LHCN-M2 (cell line): ENCODE measurements at places on chromosomes 3 and 15. TPM values are rescaled to one million over a fixed set of nuclear protein-coding genes. Genes with fewer than 3 reads are reported as not detected.

RYR3 gene
- not detected in 2 replicates for total RNA-seq

IL12A gene
- 1.4 and 11.3 TPM in 2 replicates for total RNA-seq

KBTBD12 gene
- not detected in 2 replicates for total RNA-seq

LRRN1 gene
- total RNA-seq, result not detected in 2 replicates

MORC1 gene
- not detected in 2 replicates for total RNA-seq

UROC1 gene
- total RNA-seq, result not detected in 2 replicates

GXYLT2 gene
- total RNA-seq, result 7.2 and 8.3 TPM in 2 replicates

KCNMB2 gene
- total RNA-seq, result not detected in 2 replicates

OXSR1 gene
- 78.9 and 81.3 TPM in 2 replicates for total RNA-seq

CFAP161 gene
- total RNA-seq, result 1.2 TPM in 1 of 2 replicates, not detected in the other
